ENCODE measurements at places on chromosomes 13 and 19.

DNA sequence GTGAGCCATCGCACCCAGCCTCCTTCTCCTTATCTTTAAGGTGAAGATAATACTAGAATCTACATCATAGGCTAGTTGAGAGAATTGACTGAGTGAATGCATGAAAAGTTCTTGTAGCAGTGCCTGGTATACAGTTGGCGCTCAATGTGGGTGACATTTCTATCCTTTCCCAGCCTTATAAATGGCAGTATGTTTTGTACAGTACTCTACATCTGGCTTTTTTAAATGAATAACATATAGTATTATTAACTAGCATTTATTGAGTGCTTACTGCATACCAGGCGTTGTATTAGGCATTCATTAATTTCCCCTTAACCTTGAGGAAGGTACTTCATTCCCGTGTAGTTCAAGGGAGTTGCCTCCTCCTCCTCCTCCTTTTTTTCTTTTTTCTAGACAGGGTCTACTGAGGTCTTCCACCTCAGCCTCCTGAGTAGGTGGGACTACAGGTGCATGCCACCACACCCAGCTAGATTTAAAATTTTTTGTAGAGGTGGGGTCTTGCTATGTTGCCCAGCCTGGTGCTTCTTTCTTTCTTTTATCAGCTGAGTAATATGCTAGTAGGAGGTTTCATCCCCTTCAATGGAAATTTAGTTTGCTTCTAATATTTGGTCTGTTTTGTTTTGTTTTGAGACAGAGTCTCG is 2.8 kb downstream of the C5AR1 start:
- DNase-seq, result no peak

- no peak for DNase-seq
Measured at GRCh38 chr13:24893863-24894262, 129.9 kb downstream of the RNF17 start.

- DNase-seq, result no peak
Measured at GRCh38 chr13:90246687-90247345, 1100.7 kb upstream of the MIR17HG start.

DNA sequence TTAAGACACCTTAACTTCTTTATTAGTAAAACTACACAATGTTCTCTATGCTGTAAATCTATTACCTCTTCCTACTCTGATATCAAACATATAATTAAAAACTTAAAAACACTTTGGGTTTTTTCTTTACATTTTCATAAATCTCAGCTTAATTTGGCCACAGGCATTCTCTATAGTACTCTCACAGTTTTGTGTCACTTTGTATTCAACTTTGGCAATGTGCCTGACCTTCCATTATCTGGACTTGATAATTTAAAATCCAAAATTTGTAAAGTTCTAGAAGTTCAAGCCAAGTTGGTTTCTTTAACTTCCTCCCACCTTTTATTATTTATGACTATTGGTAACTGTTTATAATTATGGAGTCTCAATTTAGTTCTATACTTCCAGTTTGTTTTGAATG is 46.4 kb downstream of the VWA8 start:
- DNase-seq, result no peak

DNA sequence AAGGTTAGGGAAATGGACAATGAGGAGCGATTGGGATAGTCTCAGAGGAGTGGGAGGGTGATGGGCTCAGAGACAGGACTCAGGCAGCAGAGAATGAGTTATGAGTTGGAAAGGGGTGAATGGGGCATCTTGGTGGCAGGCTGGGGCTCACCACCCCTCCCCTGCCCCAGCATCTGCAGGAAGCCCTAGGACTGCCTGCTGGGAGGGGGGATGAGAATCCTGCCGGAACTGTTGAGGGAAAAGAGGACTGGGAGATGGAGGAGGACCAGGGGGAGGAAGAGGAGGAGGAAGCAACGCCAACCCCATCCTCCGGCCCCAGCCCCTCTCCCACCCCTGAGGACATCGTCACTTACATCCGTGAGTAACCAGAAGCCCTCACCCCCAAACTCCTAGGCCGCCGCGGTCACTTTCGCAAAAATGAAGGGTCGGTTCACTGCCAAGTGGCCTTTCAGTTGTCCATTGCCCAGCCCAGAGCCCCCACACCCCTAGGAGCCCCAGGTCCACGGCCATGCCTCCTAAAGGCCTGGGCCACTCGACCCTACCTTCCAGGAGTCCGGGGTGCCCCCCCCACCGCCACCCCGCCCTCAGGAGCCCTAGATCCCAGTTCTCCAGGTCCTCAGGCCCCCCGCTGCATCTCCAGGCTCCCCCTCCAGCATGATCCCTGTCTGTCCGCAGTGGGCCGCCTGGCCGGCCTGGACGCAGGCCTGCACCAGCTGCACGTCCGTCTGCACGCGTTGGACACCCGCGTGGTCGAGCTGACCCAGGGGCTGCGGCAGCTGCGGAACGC is 764 bp downstream of the CLEC11A start:
- no peak for DNase-seq

- DNase-seq, result no peak
Measured at GRCh38 chr13:75478659-75479058, 3.3 kb downstream of the TBC1D4 start.

DNA sequence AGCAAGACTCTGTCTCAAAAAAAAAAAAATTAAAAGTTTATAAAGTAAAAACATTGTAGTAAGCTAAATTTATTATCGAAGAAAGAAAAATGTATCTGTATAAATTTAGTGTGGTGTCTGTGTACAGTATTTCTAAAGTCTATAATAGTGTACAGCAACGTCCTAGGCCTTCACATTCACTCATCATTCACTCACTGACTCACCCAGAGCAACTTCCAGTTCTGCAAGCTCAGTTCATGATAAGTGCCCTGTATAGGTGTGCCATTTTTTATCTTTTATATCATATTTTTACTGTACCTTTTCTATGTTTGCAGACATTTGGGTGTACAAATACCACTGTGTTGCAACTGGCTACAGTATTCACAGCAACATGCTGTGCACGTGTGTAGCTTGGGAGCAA is 118.1 kb downstream of the TNFRSF19 start:
- DNase-seq, result no peak

DNA sequence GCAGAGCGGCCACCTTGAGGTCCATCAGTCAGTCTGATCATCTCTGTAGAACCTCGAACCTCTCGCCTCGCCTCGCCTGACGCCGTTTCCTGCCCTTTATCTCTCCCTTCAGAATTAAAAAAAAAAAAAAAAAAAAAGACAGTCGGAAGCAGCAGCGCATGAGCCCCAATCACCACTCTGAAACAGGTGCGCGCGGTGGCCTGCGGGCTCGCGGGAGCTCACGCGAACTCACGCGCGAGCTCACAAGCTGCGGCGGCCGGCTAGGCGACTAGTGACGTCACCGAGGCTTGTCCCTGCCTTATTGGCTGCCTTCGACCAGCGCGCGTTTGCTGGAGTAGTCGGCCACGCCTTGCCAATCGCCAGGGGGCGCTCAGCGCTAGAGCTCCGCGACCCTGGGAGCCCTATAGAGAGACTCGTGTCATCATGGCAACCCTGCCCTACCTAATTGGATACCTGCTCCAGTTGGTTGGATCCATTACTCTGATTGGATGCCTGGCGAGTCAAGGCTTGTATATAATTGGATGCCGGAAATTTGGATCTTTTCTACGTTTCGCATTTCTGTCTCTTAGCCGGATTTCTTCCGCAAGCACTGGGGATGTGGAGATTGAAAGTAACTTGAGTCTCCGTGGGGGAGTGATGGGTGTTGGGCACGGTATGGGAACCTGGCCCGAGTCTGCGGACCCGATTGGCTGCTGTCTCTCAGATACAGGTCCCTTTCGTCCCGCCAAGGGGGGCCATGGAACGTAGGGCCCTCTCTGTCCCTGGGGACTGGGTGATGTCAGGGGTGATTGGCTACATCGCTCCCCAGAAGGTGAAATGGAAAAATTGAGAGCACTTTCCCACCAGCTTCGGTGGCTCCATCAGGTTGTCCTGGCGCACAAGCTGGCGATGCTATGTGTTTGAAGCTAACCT is 31.6 kb downstream of the SYT3 start:
- peak; percentile 11 for DNase-seq

DNA sequence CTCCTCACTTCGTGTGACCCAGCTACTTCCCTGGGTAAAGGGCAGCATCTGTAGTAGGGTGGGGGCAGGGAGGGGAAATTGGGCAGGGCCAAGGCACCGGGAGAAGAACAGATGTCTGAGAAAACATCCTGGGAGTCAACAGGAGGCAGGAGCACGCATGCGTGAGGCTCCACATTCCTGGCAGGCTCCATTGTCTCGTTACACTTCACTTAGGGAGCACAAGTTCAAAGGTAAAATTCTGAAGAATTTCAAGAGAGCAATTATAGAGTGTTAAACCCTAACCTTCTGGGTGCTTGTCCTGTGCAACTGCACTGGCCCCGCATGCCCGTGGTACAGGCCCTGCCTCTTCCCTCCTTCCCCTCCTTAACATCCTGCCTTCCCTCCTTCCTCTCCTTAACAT is 79.6 kb upstream of the POMP start:
- DNase-seq, result no peak

DNA sequence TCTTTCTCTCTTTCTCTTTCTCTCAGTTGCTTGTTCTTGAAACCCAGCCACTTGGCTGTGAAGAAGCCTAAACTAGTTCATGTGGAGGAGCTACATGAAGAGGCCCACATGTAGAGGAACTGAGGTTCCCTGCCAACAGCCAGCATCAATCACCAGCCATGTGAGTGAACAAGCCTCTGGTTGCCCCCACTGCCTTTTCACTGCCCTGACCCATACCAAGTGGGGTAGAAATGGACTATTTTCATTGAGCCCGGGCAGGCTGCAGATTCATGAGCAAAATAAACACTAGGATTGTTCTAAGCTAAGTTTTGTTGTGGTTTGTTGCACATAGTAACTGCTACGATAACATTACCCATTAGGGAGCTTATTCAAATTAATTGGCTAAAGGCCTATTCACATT is 78.7 kb upstream of the FAM216B start:
- DNase-seq, result no peak

GRCh38 chr19:29644210-29644609 is 21.1 kb upstream of the PLEKHF1 start:
- DNase-seq, result no peak

- DNase-seq, result no peak
Measured at GRCh38 chr19:17931532-17932191, 1.2 kb upstream of the CCDC124 start.

DNA sequence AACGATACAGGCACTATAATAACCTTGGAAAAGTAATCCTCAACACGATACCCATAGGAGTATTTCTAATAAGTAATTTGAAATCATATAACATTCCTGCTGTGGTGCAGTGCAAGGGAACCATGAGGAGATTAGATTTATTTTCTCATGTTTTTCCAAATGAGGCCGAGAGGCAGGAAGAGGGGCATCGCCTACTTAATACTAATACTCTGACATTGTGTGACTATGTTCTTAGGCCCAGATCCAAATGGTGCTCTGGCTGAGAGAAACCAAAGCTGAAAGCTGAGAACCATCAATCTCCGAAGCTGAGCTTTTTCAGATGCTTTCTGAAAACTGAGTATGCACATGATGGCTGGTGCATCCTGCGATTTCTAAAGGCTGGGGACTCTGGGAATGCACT is 248.0 kb upstream of the MAB21L1 start:
- DNase-seq, result no peak

DNA sequence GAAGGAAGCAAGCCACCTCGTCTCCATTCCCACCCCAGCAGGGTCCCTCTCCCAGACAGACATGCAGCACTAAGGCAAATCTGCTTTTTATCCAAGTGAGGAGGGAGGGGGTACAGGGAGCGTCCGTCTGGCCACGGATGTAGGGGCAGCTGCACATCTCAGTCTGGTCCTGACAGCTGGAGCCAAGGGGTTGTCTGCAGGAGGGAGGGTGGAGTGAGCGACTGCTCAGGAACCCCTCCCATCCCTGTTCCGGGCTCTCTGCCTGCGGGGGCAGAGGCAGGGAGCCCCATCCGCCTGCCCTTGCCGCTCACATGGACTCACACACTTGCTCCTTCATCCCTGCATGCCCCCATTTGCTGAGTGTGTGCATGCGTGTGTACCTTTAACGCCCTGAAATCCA is 2.5 kb downstream of the TMEM190 start:
- no peak for DNase-seq

DNA sequence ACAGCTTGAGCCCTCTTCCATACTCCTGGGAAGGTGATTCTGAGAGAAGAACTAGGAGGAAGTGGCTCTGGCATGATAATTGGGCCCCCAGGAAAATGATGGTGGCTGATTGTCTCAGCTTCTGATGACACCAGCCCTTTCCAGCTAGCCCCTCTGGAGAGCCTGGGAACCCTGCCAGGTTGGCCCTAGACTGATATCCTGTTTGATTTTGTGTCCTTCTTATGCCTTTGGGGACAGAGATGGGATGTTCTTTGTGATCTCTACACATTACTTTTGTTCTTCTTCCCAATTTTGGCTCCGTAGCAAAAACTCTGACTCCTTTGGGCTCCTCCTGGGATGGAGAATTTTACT is 39.7 kb downstream of the ERICH6B start:
- DNase-seq, result no peak

DNA sequence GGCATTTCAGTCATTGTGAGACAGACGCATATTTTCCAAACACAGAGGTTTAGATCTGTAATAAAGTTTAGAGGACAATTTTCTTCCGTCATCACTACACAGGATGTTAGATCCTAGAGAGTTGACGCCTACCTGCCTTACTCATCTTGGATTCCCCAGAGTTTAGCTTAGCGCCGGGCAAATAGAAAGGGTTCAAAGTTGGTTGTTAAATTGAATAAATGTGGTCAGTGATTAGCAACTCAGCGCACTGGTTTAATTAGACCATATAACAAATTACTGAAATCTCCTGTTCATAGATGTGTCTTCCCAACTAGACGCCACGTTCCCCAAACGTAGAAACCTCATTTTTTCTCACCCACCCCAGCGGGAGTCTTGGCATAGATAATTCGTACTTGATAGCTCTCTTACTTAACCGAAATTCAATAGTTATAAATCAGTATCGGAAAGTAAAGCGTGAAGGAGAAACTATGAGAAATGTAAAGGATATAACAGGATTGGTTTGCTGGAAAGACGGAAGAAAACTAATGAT is 726 bp upstream of the UFM1 start:
- DNase-seq, result no peak

GRCh38 chr19:17855280-17856152 is 4.2 kb upstream of the RPL18A start:
- peak; percentile 96 for DNase-seq

GRCh38 chr13:46860722-46861121 is 36.1 kb downstream of the HTR2A start:
- DNase-seq, result no peak

DNA sequence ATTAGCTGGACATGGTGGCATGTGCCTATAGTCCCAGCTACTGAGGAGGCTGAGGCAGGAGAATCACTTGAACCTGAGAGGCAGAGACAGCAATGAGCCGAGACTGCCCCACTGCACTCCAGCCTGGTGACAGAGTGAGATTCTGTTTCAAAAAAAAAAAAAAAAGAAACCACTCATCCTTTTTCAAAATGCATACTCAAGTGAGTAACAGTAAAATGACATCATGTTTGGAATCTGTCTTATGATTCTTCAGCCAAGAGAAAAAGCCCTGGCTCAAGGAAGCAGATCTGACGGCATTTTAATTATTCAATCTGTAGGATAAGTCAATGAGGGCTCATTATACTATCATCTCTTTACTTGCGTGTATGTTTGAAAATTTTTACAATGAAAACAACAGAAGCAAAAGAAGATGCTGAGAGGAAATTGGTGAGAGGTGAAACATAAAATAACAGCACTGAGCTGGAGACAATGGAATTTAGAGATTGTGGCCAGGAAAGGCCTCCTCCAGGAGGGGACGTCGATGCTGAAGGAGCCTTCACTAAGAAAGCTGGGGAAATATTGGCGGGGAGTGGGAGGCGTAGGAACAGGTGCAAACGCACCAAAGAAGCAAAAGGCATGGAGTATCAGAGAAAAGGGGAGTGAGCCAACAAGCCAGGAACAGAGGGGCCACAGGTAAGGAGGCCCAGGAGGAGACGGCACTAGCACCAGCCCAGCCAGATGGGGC is 12.9 kb upstream of the CCNE1 start:
- DNase-seq, result no peak

All from stimulated activated CD4-positive, alpha-beta T cell treated with anti-CD3 and anti-CD28 coated beads, TNF-alpha, amount 100 ng/mL, for 1 hour (primary cell).